Activated B cell treated with CpG ODN at 0.5 μM for 24 hours (primary cell): ENCODE measurements at places on chromosomes 3 and 15. TPM values are rescaled to one million over a fixed set of nuclear protein-coding genes. Genes with fewer than 3 reads are reported as not detected.

The FEZF2 gene
- total RNA-seq, result not detected in 2 replicates

The CHCHD6 gene
- 7.5 and 10.0 TPM in 2 replicates for total RNA-seq

The HACL1 gene
- 24.7 and 28.4 TPM in 2 replicates for total RNA-seq

- DNase-seq, result no peak
Measured at GRCh38 chr3:50422153-50422552, 62.8 kb upstream of the TMEM115 start.
